ENCODE measurements at places on chromosomes 2 and 18. TPM values are rescaled to one million over a fixed set of nuclear protein-coding genes. Genes with fewer than 3 reads are reported as not detected.

Gene PAPOLG
- total RNA-seq = 25.7 TPM

Gene PRSS56
- not detected for total RNA-seq

Gene RESP18
- total RNA-seq = not detected

Gene BCL11A
- 0.27 TPM for total RNA-seq

Gene FBXO41
- total RNA-seq = 0.66 TPM

Gene ACVR1
- total RNA-seq = 20.0 TPM

Gene DLGAP1
- total RNA-seq = 0.27 TPM

Gene NOSTRIN
- total RNA-seq = 0.07 TPM

Gene MERTK
- 34.6 TPM for total RNA-seq

Gene FOXI3
- total RNA-seq = not detected

Gene KYNU
- total RNA-seq = 0.43 TPM

Gene METTL5
- 58.8 TPM for total RNA-seq

Gene ATG16L1
- total RNA-seq = 43.1 TPM
